ENCODE measurements at places on chromosomes 6 and 20.

GRCh38 chr6:142118328-142118727 is 14.4 kb upstream of the GJE1 start:
- no peak for DNase-seq

DNA sequence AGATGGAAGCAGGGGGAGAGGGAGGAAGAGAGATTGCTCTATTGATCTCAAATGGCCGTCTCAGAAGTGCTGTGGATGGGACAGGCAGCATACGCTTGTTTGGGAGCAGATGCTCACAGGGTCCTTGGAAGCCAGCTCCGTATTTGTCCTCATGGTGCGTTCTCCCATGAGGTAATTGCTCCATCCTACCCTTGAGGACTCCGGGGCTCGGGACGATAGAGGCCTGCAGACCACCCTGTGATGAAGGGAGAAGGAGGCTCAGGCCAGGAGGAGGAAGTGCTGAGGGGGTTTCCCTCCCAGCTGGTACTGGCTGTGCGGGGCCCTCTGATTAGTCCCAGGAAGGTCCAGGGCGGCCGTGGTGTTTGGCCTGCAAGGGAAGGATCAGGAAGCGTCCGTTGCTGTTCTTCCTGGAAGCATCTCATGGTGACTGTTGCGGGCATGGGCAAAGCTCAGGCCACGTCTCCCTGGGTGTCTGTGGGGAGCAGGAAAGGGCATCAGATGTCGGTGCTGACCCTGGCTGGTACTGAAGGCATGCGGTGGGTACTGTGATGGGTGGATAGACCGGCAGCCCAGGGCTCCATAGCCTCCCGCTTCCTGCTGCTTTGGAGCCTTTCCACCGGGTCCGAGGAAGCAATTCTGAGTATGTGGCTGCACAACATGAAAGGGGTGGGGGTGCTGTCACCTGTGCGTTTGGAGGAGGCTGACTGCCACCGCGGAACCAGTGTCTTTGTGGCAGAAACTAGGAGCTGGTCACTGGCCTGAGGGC is 158.3 kb downstream of the SYCP2 start:
- DNase-seq: no peak

DNA sequence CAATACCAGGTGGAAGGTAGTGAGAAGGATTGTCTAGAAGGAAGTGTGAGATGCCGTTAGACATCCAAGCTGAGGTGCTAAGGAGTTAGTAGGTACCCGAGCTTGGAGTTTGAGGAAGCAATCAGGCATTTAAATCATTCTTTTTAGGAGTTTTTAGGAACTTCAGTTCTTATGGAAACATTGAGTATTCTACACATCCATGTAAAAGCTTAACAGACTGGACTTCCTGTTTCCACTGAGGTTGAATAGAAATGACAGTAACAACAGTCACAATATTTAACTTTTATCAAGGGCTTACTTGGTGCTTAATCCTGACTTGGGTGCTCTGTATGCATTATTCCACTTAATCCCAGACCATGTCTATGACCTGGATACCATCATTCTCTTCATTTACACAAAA is 136.4 kb downstream of the UST start:
- no peak for DNase-seq

GRCh38 chr20:35276408-35276807 is 1.5 kb downstream of the MMP24OS start:
- DNase-seq: no peak
